ENCODE measurements at places on chromosomes 16 and 17.

- DNase-seq, result no peak
Measured at GRCh38 chr17:1398931-1399678, 917 bp downstream of the YWHAE start.

GRCh38 chr17:36703860-36704266 lies 102.5 kb downstream of the MRM1 start:
- DNase-seq, result no peak

GRCh38 chr17:65892912-65893377 lies 299.0 kb downstream of the CEP112 start:
- DNase-seq, result no peak

DNA sequence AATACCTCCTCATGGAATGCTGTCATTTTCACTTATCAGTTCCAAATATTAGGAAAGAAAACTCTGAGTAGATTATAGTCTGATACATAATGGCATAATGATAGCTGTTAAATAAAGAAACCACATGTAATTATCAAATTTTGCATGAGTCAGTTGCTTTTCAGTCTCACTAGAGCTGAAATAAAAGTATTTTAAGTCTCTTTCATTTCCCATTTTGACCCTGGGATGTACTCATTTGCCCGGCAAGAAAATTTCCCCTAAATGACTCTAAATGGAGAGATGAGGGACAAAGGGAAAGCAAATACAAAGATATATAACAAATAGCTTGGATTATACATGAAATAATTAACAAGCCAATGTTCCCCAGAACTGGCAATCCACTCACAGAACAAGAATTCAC lies 47.9 kb upstream of the CPHXL start:
- DNase-seq, result no peak

DNA sequence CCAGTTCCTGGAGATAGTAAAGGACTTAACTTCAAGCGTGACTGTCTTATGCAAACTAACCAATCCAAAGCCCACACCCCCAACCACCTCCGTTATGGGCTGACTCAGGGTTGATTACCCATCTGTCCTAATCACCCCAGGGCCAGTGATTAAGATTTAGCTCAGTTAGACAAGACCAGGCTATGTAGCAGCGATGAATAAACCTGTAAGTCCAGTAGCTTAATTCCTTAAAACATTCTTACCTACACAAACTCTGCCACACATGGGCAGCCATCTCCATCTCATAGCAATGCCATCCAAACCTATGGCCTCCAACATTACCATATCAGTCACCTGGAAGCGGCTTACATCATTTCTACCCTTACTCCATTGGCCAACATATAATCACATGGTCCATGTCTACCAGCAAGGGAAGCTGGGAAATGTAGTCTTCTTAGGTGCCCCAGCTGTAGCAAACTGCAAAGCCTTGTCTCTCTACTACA lies 266.7 kb downstream of the SHISA9 start:
- no peak for DNase-seq

GRCh38 chr17:42130310-42130936 lies 7.8 kb downstream of the HSPB9 start:
- no peak for DNase-seq

DNA sequence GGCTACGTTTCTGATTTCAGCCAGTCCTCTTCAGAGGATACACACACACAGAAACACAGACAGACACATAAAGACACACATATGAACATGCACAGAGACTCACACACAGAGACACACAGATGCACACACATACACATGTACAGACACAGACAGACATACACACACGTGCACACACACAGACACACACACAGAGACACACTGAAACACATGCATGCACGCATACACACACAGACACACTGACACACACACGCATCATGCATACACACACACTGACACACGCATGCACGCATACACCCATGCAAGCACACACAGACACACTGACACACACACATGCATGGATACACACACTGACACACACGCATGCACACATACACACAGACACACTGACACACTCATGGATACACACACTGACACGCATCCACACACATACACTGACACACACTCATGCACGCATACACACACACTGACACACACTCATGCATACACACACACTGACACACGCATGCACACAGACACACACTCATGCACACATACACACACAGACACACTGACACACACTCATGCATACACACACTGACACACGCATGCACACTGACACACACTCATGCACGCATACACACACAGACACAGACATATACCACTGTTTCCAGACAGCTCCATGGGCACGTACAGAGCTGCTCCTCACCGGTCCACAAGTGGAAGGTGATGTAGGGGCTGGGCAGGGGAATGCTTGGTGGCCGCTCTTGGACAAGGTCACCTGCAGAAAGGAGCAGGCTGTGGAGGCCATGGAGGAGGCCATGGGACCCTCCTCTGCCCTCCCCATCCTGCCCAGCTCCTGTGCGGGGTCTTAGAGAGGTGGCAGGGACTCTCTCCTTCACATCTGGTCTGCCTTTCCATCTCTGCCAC lies 30.1 kb upstream of the MFSD6L start:
- no peak for DNase-seq

DNA sequence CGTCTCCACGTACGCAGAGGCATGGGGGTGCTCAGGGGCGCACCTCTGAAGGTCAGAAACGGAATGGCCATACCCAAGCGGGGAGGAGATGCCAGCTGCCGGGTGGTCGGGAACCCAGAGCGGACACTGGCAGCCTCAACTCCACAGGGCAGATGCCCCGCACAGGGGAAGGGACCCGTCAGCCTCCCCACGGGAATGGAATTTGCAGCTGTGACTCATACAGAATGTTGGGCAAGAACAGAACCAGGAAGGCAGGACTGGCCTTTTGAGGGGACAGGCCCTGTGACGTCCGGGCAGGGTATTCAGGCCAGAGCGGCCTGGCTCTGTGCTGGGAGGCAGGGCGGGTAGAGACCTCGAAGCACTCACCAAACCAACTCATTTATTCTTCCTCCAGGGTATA lies 7.5 kb downstream of the TK1 start:
- DNase-seq, result no peak

GRCh38 chr16:407253-407652 lies 5.6 kb downstream of the DECR2 start:
- no peak for DNase-seq

GRCh38 chr17:78558181-78558850 lies 18.9 kb downstream of the DNAH17 start:
- no peak for DNase-seq

DNA sequence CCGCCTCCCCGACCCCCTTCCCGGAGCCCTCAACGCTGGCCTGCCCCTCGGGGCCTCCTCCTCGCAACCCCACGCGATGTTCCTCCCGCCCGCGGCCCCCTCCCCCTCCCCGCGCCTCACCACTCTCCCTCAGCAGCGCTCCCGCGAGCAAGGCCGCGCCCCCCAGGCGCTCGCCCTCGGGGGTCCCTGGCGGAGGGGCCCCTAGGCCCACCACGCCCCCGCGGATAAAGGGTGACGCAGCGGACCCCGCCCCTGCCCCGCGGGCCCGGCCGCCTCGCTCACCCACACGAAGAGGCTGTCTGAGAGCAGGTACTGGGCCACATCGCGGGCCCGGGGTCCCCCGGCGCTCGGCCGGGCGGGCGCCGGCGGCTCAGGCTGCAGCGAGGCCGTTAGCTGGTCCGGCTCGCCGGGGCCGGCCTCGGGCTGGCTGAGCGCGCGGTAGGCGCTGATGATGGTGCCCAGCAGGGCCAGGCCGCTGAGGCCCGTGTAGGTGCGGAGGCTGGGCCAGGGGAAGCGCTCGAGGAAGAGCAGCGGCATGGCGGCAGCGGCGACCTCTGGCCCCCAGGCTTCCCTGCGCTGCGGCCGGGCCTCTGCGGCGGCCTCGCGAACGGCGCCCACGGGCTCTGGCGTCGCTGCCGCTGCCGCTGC lies 430 bp downstream of the AMFR start:
- no peak for DNase-seq

GRCh38 chr16:78729687-78730086 lies 630.2 kb downstream of the WWOX start:
- DNase-seq, result no peak

- DNase-seq, result no peak
Measured at GRCh38 chr17:78252701-78253635, 21.5 kb downstream of the TMEM235 start.

- peak; percentile 83 for DNase-seq
Measured at GRCh38 chr17:44221084-44221861, 1.8 kb upstream of the UBTF start.

- no peak for DNase-seq
Measured at GRCh38 chr17:75384751-75385150, 20.7 kb downstream of the GRB2 start.

DNA sequence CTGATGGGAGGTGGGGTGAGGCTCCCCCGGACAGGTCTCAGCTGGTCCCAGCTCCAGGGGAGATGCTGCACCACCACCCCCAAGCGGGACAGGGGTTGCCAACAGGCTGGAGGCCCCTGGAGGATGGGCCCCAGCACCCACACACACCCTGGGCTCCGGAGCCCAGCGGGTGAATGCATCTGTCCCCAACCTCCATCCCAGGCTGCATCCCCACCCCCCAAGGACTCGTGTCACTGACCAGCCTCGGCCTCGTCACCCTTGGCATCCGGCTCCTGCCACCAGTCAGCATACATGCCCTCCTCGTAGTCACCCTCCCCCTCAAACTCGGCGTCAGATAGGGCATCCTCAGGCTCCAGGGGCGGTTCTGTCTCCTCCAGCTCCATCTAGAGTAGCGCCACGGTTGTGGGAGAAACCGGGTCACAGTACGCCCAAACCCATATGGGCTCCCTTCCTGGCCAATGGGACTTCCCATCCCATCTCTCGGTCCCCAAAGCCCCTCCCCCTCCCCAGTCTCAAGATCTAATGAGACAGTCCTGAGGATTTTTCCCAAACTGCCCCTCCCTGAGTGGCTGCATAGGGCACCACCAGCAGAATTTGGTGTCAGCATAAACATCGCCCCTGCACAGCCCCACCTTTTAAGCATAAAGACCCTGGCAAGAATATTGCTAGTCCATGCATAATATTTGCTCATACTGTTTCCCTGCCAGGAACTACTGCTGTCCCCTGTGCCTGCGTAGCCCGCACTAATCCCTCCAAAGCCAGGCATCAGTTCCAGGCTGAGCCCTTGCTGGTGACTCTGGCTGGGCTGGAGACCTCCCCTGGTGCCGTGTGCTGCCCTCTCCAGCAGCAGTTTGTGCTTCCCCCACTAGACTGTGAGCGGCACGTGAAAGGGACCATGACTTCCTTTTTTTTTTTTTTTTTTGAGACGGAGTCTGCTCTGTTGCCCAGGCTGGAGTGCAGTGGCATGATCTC lies 8.4 kb downstream of the P3H4 start:
- DNase-seq, result peak; percentile 12

DNA sequence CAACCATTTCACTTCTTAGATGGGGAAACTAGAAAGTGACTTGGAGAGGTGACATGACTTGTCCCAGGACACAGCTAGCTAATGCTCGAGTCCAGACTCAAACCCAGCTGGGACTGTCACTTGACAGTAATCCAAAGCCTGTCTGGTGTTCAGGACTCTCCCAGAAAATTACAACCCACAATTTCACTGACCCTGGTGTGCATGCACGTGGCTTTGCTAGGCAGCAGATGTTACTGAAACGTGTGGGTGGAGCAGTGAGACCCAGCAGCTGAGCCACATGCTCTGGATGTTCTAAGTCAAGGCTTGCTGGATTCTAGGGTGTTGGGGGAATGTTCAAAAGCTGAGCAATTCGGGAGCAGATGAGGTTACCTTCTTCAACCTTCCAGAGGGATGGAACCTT lies 364.6 kb downstream of the GRIN2A start:
- DNase-seq, result no peak

DNA sequence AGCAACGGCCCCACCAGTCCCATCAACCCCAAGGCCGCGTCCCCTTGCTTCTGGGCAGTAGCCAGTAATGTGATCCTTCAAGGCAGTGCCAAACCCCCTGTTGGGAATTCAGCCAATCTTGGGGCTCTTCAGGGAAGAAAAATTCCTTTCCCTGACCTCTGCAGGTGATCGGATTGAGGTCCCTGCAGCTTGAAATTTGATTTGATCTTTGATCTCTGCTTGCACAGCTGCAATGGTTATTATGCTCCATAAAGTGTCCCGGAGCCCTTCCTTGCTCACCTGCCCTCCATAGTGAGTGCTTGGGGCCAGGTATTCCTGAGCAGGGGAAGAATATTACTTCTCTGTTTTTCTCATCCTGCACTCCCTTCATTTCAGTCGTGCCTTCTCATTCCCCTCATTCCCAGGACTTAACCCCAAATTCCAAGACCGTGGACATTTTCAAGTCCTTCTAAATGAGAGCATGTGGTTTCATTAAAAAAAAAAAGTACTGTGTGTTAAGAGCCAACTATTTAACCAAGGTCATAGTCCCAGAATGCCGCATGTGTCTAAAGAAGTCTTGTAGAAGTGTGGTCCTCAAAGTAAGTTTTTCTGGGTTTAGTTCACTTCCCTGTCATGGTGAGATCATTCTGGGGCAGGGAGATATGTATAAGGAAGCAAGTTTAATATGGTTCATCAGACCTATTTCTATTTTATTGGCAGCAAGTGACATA lies 56.3 kb downstream of the SOX9 start:
- no peak for DNase-seq

DNA sequence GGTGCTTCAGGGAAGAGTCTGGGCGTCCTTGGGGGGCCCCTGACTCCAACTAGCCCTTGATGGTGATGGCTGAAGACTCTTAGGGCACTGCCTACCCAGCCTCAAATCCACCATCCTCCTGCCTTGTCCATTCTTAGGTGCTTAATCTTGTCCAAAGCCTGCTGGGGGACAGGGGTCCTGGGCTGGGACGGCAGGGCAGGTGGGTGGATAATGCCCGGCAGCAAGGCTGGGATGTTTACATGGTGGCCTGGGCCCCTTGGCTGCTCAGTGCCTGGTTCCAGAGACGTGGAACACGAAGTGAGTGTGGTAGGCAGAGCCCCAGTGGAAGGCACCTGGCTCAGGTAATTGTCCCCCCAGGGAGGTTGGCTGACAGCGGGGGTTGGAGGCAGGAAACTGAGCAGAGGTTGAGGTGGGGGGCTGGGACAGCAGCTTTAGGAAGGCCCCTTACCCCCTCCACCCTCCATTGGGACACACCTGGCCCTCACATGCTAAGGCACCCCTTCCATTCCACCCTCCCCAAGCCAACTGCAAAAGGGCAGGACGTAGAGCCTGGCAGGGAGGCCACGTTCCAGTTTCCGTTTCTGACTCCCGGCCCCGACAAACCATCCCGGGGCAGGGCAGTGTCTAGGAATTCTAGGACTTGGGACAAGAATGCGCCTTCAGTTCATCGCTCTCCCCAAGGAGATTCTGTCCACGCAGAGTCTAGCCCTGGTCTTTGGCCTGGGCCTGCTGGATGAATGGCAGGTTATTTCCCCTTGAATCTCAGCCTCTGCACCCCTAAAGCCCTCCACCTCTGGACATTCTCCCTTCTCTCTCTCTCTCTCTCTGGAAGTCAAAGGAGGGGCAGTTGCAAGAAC lies 1.9 kb downstream of the FOXJ1 start:
- no peak for DNase-seq

- DNase-seq, result no peak
Measured at GRCh38 chr17:17183744-17184143, 22.4 kb downstream of the PLD6 start.

GRCh38 chr17:61000911-61001310 lies 323.3 kb downstream of the BCAS3 start:
- no peak for DNase-seq

DNA sequence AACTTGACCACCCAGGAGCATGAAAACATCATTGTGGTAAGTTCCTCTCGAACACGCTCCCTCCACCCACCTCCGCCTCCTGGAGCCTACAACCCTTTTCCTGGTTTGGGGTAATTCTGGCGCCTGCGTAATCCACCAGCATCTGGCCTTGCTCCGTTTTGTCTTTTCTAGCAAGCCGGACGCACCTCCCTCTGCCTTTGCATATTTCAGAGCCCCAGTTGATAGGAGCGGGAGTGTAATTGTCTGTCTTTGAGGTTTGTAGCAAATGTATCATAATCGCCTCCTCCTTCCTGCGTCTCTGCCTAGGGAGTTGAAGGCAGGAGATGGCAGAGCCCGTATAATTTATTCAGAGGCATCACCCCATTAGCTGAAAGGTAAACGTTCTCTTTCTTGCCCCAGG lies 121.3 kb upstream of the PLCG2 start:
- DNase-seq, result no peak

All from DMS 273 treated with DMSO at 0.1 percent for 48 hours (cell line).